Hematopoietic multipotent progenitor cell (in vitro differentiated cells): ENCODE measurements at places on chromosomes 2 and 18. TPM values are rescaled to one million over a fixed set of nuclear protein-coding genes. Genes with fewer than 3 reads are reported as not detected.
A peak's percentile ranks its signal among the peaks of the same experiment; 100 is the strongest.

The M1AP gene
- 0.54 TPM for total RNA-seq

DNA sequence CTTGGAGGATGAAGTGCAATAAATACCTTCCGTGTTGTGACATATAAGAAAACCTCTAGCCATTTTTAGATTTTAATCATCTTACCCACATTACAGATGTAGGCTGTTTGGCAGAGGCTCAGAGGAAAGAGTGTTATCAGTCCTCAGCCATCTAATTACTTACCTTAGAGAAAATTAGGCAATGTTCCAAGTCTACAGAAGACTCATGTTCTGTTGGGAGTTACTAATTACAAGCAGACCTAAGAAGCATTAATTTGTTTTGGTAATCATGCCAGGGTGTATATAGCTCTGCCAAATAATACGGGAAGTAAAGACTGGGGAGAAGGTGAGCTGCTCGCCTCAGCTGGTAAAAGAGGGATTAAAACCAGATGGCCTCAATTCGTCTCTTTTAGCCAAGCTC lies 125.8 kb upstream of the PGAP1 start:
- peak; percentile 11 for DNase-seq

The GPD2 gene
- total RNA-seq: 17.2 TPM

- peak; percentile 57 for DNase-seq
Observed at GRCh38 chr18:62521593-62521992, 1.2 kb upstream of the ZCCHC2 start.

- no peak for DNase-seq
Observed at GRCh38 chr2:85666435-85667316, 1.3 kb downstream of the SFTPB start.

The PROM2 gene
- 0.54 TPM for total RNA-seq

The RAB27B gene
- 6.5 TPM for total RNA-seq

DNA sequence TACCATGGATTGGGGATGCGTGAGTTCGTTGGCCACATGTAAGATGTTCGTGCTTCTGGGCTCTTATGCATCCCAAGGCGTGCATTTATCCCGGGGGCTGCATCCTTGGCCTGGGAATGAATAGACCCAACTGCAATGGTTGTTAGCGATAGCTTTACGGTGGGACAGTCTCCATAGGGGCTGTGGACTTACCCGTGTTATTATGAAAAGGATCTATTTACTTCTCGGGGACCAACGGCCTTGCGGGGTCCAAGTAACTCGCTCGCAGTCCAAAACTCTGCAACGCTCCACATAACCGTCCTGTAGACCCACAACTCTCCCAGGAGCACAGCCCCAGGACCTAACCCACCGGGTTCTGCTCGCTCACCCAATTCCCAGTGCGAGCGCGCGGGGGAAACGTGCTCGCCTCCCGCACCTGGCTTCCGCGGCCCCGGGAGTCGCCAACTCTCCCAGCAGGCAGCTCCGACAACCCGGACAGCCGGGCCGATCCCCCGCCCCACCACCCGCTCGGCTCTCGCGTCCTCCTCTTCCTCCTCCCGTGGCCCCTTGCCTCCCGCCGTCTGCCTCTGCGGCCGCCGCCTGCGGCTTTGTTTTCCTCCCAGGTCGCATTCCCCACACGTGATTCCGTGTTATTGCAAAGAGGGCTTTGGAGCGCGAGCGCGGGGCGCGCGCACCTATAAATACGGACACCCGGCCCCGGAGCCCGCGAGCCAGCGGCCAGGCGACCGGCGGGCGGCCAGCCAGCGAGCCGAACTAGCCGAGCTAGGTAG lies at the start of gene CABLES1:
Gene CABLES1, plus strand, starts transcription at position 706 of the 770 bp plus-strand sequence. CDS start 278 bp downstream, outside the sequence.
- DNase-seq: peak; percentile 68

GRCh38 chr18:31720867-31721266 lies 36.5 kb upstream of the B4GALT6 start:
- DNase-seq: no peak

GRCh38 chr2:31204783-31205182 lies 12.5 kb downstream of the CAPN14 start:
- no peak for DNase-seq

- DNase-seq: no peak
Observed at GRCh38 chr2:27959496-27959895, 69.0 kb downstream of the BABAM2 start.

- no peak for DNase-seq
Observed at GRCh38 chr2:218648088-218648786, 11.2 kb downstream of the ZNF142 start.

GRCh38 chr2:39541011-39541930 lies 104.2 kb upstream of the MAP4K3 start:
- no peak for DNase-seq

- DNase-seq: no peak
Observed at GRCh38 chr2:101751875-101752619, 54.5 kb downstream of the MAP4K4 start.

GRCh38 chr2:235799281-235799680 lies 305.4 kb downstream of the AGAP1 start:
- DNase-seq: no peak

DNA sequence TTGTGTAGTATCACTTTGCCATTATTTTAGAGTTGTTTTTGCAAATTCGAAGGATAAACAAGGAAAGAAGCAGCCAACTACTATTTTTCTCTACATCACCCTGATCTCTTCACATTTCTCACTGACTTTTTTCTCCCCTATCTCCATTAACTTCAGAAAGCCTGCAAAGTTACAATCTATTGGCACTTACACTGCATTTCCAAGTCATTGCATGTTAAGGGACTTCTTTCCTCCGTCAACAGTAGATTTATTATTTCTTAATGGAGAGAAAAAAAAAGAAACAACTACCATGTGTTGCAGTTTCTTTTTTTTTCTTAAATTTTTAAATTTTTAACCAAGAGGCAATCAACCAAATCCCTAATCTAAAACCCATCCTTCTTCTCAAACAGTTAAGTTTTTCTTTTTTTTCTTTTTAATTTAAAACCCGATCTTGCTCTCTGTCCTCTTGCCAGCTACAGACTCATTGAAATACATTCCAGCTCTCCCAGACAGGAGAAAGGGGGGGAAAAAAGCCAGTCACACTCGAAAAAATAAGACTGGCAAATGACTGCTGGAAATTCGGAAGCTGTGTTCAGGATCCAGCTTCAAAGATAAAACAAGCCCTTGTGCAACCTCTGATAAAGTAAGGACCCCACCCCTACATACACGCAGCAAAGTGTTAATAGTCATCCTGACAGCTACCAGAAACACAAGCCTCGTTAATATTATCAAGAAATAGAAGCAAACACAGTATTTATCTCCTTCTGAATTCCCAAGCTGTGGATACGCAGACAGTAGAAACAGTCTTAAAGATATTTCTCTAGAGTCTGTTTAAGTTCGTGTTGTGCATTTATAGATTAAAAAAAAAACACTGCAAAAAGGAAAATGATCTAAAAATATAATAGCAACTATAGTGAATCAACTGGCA lies 1.3 kb downstream of the LRRTM4 start:
- DNase-seq: no peak

The ERBB4 gene
- not detected for total RNA-seq

The LAMA1 gene
- under 0.01 TPM for total RNA-seq

DNA sequence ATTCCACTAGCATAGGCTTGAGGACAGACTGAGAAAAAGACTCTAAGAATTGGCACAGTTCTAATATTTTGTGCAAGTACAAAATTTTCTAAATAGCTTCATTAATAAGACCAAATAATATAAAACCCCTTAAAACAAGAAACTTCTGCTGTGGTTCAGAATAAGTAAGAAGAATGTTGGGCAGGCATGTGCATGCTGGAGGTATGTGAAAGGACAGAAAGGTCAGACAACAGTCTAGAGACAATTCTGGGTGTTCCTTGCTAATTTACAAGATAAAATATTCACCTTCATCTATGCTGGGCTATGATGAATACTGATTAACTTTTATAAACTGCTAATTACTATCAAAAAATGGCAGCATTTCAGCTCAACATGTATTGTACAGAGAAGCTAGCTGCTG lies 14.9 kb downstream of the CEBPZOS start:
- DNase-seq: no peak

- no peak for DNase-seq
Observed at GRCh38 chr2:177175917-177176668, 36.5 kb upstream of the HNRNPA3 start.

GRCh38 chr18:47901624-47902362 lies 28.7 kb downstream of the SMAD2 start:
- DNase-seq: no peak

The GALNT3 gene
- 2.2 TPM for total RNA-seq

DNA sequence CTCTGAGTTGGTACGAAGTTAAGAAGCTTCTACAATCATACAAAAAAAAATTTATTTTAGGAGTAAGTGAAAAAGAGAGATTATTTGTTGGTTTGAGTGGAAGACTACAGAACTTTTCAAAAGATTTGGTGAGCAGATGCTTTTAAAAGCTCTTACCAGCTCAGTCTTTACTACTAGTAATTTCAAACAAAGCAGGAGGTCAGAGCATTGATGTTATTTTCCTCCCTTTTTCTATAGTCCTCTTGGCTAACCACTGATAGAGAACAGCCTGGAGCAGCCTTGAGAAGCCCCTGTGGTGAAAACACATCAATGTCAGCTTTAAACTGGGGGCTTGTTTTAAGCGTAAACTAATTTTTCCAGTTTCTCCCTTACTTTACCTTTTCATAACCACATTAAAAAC lies 559.3 kb upstream of the CDH2 start:
- DNase-seq: no peak

The REG3G gene
- not detected for total RNA-seq

DNA sequence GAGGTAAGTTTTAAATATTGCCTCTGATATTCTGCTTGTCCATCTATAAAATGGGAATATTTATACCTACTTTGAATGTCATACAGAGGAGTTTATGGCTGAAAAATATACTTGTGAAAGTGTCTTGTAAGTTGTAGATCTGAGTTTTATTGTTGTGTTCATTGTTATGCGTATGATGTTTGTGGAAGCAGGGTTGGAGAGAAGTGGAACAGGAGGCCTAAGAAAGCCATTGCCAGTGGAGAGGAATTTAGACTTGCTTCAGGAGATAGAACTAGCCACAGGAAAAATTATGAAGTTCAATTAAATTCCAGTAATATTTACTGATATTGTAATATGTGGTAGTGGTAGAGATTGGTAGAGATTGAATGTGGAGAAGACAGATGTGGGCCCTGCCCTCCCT lies 491.9 kb upstream of the FANCL start:
- DNase-seq: no peak

The IL36B gene
- not detected for total RNA-seq

The STEAP3 gene
- 13.5 TPM for total RNA-seq

DNA sequence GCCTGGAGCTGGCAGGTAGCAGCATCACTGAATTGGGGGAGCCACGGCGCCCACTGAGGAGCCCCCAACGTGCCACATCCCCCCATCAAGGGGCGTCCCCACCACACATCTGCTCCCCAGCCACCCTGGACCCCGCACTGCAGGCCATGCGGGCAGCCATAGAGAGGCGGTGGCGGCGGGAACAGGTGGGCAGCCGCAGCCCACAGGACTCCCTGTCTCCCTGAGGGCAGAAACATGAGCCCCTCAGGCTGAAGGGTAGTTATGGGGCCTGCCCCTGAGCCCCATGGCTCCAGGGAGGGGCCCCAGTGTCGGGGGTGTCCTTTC lies 26.6 kb downstream of the CROCC2 start:
- DNase-seq: no peak

The RNF144A gene
- total RNA-seq: 35.0 TPM

GRCh38 chr18:69697689-69698088 lies 250.0 kb downstream of the CD226 start:
- DNase-seq: no peak

- DNase-seq: no peak
Observed at GRCh38 chr2:126765395-126765794, 109.4 kb downstream of the GYPC start.

The TEKT4 gene
- not detected for total RNA-seq

The NDC80 gene
- total RNA-seq: 1.3 TPM

DNA sequence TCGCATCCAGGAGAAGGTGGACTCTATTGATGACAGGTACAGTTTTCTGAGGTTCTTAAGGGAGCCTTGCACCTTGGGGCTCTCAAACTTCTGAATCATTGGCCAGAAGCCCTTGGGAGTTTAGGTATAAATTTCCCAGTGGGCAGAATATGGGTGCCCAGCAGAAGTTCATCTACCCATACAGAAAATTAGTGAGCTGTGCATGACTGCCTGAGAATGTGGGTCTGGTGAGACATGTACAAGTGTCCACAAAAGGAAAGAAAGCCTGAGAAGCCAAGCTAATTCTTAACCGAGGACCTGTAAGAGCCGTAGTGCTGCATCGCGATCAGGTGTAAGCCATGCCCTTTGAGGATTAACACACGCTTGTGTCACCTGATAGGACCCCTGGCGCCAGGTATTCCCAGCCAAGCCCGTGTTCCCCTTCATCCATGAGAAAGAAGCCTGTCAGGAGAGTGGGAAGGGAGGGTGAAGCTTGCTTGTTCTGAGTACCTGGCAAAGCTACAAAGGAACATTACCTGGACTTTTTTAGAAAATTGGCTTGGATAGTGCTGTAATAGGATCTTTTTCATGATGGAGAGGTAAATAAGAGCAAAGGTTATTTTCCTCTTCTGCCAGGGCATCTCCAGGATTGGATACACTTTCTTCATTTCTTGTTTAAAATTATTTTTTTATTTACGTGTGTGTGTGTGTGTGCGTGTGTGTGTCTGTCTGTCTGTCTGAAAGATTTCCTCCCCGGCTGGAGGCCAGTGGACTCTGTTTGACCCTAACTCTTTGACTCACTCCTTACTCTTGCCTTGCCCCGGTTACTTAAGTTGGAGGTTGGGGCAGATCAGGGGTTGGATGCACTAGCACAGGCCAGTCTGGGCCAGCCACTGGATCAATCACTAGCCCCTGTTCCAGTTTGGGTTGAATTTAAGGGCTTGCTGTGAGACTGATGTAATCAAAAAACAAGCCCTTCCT lies 90.4 kb upstream of the EML6 start:
- no peak for DNase-seq

DNA sequence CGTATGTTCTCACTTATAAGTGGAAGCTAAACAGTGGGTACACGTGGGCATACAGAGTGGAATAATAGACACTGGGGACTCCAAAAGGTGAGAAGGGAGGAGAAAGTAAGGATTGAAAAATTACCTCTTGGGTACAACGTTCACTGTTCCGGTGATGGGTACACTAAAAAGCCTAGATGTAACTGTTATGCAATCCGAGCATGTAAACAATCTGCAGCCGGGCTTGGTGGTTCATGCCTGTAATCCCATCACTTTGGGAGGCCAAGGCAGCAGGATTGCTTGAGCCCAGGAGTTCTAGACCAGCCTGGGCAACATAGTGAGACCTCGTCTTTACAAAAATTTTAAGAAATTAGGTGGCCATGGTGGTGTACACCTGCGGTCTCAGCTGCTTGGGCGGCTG lies 33.1 kb upstream of the TTR start:
- no peak for DNase-seq

The TUBA4B gene
- not detected for total RNA-seq
